ENCODE measurements at places on chromosomes 3 and 15. TPM values are rescaled to one million over a fixed set of nuclear protein-coding genes. Genes with fewer than 3 reads are reported as not detected.
A peak's percentile ranks its signal among the peaks of the same experiment; 100 is the strongest.

DNA sequence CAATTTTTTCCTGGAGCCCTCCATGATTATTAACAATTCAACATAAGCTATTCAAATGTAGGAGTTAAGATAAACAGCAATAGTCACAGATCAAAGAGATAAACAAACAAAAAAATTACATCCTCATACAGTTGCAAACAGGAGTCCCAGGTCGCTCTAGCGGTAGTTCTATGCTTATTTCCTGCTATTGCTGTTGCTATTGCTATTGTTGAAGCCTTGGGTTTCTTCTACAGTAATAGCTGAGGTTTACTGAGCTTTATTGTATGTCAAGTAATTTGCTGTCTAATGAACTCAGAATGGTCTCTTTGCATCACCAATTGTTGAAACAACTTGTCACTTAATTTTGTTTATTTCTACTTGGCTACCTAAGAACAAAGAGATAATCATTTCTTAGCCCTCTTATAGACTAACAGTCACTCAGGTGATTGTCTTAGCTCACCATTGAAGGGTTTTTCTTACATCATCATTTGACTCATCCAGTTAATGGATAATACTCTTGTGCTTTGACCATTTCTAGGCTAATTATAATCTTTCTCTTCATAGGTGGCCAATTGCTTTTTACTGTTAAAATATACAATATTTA lies 654.6 kb downstream of the MECOM start:
- H3K36me3 ChIP-seq = no peaks in the 10 kb centered on the region
- DNase-seq = no peak
- H3K27me3 ChIP-seq = no peaks in the 10 kb centered on the region
- no peaks in the 10 kb centered on the region for H3K4me1 ChIP-seq

GRCh38 chr3:19816631-19817030 lies 117.4 kb downstream of the EFHB start:
- H3K4me3 ChIP-seq = no peak overlapping the region
- DNase-seq = no peak
- H3K36me3 ChIP-seq = no peaks in the 10 kb centered on the region
- H3K27me3 ChIP-seq = peaks cover 14% of the 10 kb centered on the region

DNA sequence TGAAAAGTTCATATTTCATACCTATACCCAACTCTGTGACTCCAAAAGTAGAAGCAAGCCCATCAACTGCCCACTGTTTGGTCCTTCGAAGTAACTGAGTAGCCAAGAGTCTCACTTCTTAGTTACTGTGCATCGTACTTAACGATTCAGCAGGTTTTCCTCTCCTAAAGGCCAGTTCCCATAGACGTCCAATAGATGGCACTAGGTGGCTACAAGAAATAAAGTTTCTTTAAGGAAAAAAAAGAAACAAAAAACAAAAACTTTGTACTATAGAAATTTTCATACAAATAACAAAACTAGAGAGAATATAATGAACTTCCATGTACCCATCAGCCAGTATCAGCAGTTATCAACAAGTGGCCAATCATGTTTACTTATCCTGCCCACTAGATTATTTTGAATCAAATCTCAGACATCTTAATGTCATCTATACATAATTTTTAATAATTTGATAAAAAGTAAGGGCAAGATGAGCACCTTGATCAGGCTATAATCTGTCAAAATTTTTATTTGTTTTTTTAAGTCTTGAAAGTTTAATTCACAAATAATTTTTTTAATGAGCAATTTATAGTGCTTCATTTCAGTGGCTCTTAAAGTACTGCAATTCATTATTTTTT lies 63.8 kb upstream of the ACP3 start:
- no peak overlapping the region for H3K27ac ChIP-seq
- no peak overlapping the region for H3K4me3 ChIP-seq
- peak; percentile 62 for DNase-seq
- no peaks in the 10 kb centered on the region for H3K27me3 ChIP-seq
- H3K36me3 ChIP-seq = no peaks in the 10 kb centered on the region

GRCh38 chr3:76049776-76050175 lies 264.4 kb upstream of the ZNF717 start:
- H3K27me3 ChIP-seq = no peaks in the 10 kb centered on the region

GRCh38 chr3:27714146-27714526 lies 8.0 kb downstream of the EOMES start:
- H3K4me1 ChIP-seq = no peaks in the 10 kb centered on the region
- peaks cover 35% of the 10 kb centered on the region for H3K36me3 ChIP-seq
- peak; percentile 92 for DNase-seq
- no peaks in the 10 kb centered on the region for H3K27me3 ChIP-seq
- peak overlapping the region; percentile 42 for H3K27ac ChIP-seq

GRCh38 chr3:60047426-60048200 lies 997.8 kb upstream of the CFAP20DC start:
- no peak overlapping the region for H3K4me3 ChIP-seq
- H3K27ac ChIP-seq = no peak overlapping the region
- DNase-seq = no peak
- H3K36me3 ChIP-seq = no peaks in the 10 kb centered on the region
- no peaks in the 10 kb centered on the region for H3K27me3 ChIP-seq
- no peaks in the 10 kb centered on the region for H3K4me1 ChIP-seq

DNA sequence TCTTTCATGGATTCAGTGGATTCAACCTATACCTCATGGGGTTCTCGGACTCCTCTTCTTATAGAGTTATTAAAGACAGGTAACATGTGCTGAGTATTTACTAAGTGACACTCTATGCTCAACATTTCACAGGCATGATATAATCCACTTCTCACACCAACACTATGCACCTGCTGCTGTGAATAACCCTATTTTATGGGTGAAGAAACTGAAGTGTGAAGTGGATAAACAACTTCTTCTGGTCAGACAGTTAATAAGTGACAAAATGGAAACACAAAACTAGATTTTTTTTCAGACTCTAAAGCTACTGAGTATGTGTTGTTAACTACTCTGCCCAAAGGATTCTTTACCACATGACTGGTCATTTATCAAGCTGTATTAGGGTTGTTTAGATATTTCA lies 403.5 kb downstream of the DIPK2A start:
- DNase-seq = no peak
- no peaks in the 10 kb centered on the region for H3K4me1 ChIP-seq
- H3K36me3 ChIP-seq = no peaks in the 10 kb centered on the region

DNA sequence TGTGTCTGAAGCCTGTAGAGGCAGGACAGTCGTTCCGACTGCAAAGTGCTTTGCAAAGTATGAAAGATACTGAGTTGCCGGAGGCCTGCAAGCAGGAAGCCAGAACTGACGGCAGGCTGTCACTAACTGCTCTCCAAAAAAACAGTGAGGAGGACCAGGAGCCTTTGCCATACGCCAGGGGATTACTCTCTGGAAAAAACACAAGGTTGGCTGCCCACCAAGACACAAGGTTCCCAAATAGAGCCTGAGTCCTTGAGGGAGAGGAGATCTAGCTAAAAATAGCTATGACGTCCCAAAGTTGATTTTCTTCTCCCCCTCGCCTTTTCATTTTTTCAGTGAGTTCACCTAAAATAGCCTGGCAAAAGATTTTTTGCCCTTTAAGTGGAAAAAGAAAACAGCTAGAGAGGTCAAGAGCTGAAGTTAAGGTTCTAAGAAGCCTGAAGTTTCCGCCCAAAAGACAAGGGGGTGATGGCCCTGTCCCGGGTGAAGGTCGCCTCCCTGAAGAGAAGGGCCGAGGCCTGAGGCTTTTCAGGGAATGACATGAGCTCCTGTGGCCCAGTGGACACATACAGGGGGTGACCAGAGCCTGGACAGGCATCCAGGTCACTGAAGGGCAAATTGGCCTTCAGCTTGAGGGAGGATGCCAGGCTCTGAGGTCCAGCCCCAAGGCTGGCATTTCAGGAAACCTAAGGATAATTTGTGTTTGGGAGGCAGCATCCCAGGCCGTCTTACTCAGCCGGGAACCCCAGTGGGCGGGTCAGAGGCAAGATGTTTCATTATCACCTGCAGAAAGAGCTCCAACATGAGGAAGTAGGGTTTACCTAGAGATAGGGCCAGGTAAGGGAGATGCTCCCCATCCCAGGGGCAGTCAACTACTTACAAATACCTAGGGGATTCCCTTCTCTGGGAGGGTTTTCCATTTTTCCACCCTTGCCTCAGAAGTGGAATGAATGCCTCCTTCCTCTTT lies 44.9 kb upstream of the DGKG start:
- H3K27me3 ChIP-seq = no peaks in the 10 kb centered on the region

- H3K36me3 ChIP-seq = no peaks in the 10 kb centered on the region
- no peak overlapping the region for H3K4me3 ChIP-seq
- no peak for DNase-seq
- H3K27ac ChIP-seq = no peak overlapping the region
- no peaks in the 10 kb centered on the region for H3K4me1 ChIP-seq
Observed at GRCh38 chr3:152893647-152894046, 58.7 kb downstream of the P2RY1 start.

GRCh38 chr3:23837286-23837685 lies 31.5 kb downstream of the UBE2E1 start:
- H3K4me1 ChIP-seq = no peaks in the 10 kb centered on the region
- H3K27ac ChIP-seq = no peak overlapping the region
- H3K36me3 ChIP-seq = no peaks in the 10 kb centered on the region
- DNase-seq = no peak
- H3K4me3 ChIP-seq = no peak overlapping the region

GRCh38 chr15:58386641-58387040 lies 45.1 kb upstream of the LIPC start:
- H3K4me3 ChIP-seq = no peak overlapping the region
- H3K36me3 ChIP-seq = no peaks in the 10 kb centered on the region
- H3K27me3 ChIP-seq = no peaks in the 10 kb centered on the region
- no peak for DNase-seq

GRCh38 chr15:92963794-92964193 lies 63.7 kb downstream of the CHD2 start:
- no peak overlapping the region for H3K27ac ChIP-seq
- H3K27me3 ChIP-seq = no peaks in the 10 kb centered on the region
- no peak for DNase-seq
- peaks cover 93% of the 10 kb centered on the region for H3K36me3 ChIP-seq
- H3K4me1 ChIP-seq = no peaks in the 10 kb centered on the region

DNA sequence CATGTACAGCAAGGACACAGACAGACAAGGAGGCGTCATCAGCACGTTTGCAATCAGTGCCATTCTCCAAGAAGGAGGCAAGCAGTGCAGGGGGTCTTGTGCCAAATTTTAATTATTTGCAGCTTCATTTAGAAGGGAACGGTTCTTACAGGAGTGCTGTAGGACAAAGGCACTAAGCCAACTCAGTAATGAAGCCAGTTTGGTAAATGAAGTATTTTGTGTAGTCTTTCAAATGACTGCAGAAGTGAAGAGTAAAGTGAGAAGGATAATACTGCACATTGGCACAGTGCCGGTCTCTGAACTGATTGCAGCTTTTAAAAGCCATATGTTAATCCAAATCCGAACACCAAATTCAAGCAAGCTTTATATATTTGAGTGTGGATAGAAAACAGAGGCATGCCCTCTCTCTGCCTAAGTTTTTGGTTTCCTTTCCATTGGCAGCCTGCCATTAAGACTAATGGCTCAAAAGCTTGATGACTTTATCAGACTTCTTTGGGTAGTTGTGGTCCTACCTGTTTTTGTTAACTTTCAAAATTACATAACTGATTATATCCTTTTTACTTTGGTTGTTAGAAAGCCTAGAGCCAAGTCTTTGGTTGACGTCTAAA lies 101.3 kb downstream of the SENP2 start:
- DNase-seq = no peak
- no peak overlapping the region for H3K27ac ChIP-seq
- peaks cover 92% of the 10 kb centered on the region for H3K36me3 ChIP-seq
- H3K27me3 ChIP-seq = no peaks in the 10 kb centered on the region
- no peaks in the 10 kb centered on the region for H3K4me1 ChIP-seq

DNA sequence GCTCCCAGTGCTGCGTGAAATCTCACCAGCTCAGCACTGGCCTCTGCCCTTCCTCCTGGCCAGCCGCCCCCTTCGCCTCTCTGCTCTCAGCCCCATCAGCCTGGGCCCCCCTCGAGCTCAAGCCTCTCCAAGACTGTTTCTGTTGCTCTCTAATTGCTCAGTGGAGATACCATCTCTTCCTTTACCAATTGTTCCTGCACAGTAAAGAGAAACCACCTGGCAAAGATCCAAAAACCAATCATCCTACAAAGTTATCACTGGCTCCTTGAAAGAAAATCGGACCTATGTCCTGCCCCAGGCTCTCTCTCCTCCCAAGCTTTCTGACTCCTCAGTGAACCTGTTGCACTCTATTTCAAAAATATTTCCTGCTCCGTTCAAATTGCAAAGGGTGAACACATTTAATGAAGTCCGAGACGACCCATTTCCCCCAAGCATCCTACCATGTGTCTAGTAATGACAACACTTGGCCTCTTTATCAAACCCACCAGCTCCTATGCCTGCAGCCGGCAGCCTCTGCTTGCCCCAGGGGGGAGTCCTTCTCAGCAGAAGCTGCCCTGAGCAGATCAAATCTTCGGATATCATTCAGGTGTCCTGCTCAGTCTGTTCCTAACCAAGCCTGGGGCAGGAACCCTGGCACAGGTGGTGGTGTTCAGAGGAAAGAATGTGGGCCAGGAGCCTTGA lies 53.7 kb upstream of the FAM174B start:
- no peak overlapping the region for H3K4me3 ChIP-seq
- no peak overlapping the region for H3K27ac ChIP-seq
- peaks cover 4% of the 10 kb centered on the region for H3K27me3 ChIP-seq

DNA sequence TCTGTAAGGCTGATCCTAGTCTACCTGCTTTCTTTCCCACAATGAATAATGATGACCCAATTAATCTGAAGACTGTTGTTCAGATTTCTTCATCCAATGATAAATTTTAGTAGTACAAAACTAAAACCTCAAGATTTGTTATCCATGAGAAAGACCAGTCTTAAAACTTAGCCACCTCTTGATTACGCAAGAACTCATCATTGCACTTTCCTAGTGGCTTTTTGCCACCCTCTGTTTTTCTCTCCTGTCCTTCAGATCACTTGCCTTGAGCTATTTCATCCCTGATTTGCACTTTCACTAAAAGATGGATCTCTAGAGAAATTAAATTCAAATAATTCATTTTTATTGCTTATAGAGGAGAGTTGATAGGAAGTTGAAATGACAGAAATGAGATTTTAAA lies 142.7 kb upstream of the RBMS3 start:
- H3K27ac ChIP-seq = no peak overlapping the region
- H3K27me3 ChIP-seq = no peaks in the 10 kb centered on the region
- DNase-seq = no peak
- no peak overlapping the region for H3K4me3 ChIP-seq

DNA sequence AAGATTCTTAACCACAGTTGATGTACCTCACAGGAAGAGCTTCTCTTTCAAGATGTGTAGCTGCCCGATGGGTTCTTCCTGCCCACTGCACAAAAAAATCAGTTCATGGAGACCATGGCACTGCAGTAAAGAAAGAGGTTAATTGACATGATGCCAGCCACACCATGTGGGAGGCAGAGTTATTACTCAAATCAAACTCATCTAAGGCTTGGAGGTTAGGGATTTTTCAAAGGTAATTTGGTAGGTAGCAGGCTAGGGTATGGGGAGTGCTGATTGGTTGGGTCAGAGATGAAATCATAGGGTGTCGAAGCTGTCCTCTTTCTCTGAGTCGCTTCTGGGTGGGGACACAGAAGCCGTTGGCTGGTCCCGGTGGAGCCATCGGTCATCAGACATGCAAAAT lies 57.4 kb upstream of the BDH1 start:
- no peak for DNase-seq
- peaks cover 90% of the 10 kb centered on the region for H3K36me3 ChIP-seq
- H3K4me3 ChIP-seq = no peak overlapping the region

FANCD2OS gene
- total RNA-seq = not detected

GOLGA6L22 gene
- total RNA-seq = not detected

IL5RA gene
- total RNA-seq = not detected

CD200R1 gene
- total RNA-seq = not detected

P2RY13 gene
- not detected for total RNA-seq

FRMD4B gene
- 2.1 TPM for total RNA-seq

ENTPD3 gene
- 0.37 TPM for total RNA-seq
